Spleen (tissue), 13 donors: ENCODE measurements at places on chromosomes 13 and 19. TPM values are rescaled to one million over a fixed set of nuclear protein-coding genes. Genes with fewer than 3 reads are reported as not detected.

Gene ZNF99
- 0.09 TPM for total RNA-seq

Gene GPR12
- not detected for total RNA-seq

Gene DACH1
- total RNA-seq: 15.8 TPM

Gene DAPK3
- 46.7 TPM for total RNA-seq

Gene PEAK3
- total RNA-seq: 6.8 TPM

Gene LYPD3
- total RNA-seq: 2.8 TPM

Gene S1PR5
- 21.2 TPM for total RNA-seq

GRCh38 chr19:18558604-18559003 lies 934 bp downstream of the KXD1 start:
- no peaks in the 10 kb centered on the region for H3K27me3 ChIP-seq
- no peak for DNase-seq
- peak overlapping the region; percentile 96 for H3K27ac ChIP-seq
- peak overlapping the region; percentile 90 for H3K4me3 ChIP-seq
- H3K36me3 ChIP-seq: peaks cover 13% of the 10 kb centered on the region

- peak overlapping the region; percentile 96 for H3K4me3 ChIP-seq
- no peaks in the 10 kb centered on the region for H3K27me3 ChIP-seq
- peak; percentile 95 for DNase-seq
These were observed 2.2 kb upstream of the PLEKHG2 start for GRCh38 chr19:39410017-39410830.

DNA sequence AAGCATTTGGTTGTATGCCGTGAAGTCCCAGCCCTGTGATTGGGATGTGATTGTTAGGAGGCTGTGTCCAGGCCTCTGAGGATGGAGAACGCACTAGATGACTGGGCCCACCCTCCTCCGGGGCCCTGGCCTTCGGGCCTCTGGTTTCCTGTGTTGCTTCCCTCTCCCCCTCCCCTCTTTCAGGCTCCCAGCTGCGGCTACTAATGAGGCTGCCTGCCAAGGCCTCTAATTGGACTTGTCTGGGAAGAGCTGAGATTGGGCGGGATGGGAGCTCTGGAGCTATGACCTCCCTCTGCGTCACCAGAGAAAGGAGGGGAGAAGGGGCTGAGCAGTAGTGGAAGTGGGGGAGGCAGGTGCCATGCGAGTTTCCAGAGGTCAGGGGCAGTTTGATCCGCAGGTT lies 9.9 kb downstream of the PTH2 start:
- H3K36me3 ChIP-seq: no peaks in the 10 kb centered on the region
- peaks cover 21% of the 10 kb centered on the region for H3K27me3 ChIP-seq
- H3K4me3 ChIP-seq: no peak overlapping the region
- H3K27ac ChIP-seq: no peak overlapping the region
- no peak for DNase-seq

GRCh38 chr19:15123900-15124299 lies 16.7 kb downstream of the SYDE1 start:
- no peak overlapping the region for H3K4me3 ChIP-seq
- no peak for DNase-seq
- H3K27ac ChIP-seq: no peak overlapping the region
- peaks cover 14% of the 10 kb centered on the region for H3K4me1 ChIP-seq
- peaks cover 3% of the 10 kb centered on the region for H3K36me3 ChIP-seq
- H3K27me3 ChIP-seq: no peaks in the 10 kb centered on the region

DNA sequence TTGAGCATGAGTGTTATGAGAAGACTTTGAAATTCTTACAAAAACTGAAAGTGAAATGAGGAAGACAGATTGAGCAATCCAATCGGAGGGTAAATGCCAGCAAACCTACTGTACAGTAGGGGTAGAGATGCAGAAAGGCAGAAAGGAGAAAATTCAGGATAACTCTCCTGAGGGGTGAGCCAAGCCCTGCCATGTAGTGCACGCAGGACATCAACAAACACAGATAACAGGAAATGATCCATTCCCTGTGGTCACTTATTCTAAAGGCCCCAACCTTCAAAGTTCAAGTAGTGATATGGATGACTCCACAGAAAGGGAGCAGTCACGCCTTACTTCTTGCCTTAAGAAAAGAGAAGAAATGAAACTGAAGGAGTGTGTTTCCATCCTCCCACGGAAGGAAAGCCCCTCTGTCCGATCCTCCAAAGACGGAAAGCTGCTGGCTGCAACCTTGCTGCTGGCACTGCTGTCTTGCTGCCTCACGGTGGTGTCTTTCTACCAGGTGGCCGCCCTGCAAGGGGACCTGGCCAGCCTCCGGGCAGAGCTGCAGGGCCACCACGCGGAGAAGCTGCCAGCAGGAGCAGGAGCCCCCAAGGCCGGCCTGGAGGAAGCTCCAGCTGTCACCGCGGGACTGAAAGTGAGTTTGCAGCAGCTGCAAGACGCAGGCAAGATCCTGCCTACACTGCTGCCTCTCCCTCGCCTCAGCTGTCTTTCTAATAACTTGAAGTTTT lies at the start of gene TNFSF13B:
Gene TNFSF13B, plus strand, starts transcription at position 118 of the 728 bp plus-strand sequence. Its CDS starts 178 bp downstream, at position 296.
- peak within 1 kb of the TSS; percentile 87 for H3K27ac ChIP-seq
- DNase-seq: peak; percentile 93
- peaks cover 26% of the 10 kb centered on the region for H3K4me1 ChIP-seq
- no peaks in the 10 kb centered on the region for H3K27me3 ChIP-seq

DNA sequence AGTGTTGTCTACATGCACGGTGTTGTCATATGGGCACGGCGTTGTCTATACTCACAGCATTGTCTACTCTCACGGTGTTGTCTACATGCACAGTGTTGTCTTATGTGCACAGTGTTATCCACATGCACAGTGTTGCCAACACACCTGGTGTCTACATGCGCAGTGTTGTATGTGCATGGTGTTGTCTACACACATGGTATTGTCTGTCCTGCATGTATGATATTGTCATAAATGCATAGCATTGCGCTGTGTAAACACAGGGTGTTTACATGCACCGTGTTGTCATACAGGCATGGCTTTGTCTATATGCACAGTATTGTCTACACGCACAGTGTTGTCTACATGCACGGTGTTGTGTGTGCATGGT lies 6.8 kb downstream of the ADPRHL1 start:
- no peaks in the 10 kb centered on the region for H3K36me3 ChIP-seq
- H3K4me3 ChIP-seq: no peak overlapping the region
- H3K27ac ChIP-seq: no peak overlapping the region
- DNase-seq: no peak

DNA sequence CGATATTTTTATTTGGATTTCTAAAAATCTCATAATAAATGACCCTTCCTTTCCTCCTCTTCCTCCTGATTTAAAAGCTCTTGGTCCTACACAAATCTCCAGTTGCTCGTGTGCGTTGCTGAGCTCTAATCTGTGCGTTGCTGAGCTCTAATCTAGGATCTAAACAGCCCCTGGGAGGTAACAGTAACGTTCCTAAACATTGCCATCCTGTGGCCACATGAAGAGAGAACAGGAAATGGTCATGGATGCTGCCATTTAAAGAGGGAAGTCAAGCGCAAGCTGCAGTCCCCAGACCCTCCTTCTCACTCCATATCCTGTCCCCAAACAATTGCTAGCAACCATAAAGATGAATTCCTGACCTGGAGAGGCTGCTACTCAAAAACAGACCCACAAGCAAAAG lies 170.8 kb downstream of the NUFIP1 start:
- no peak overlapping the region for H3K27ac ChIP-seq
- H3K4me3 ChIP-seq: no peak overlapping the region
- peaks cover 3% of the 10 kb centered on the region for H3K4me1 ChIP-seq
- DNase-seq: no peak
- no peaks in the 10 kb centered on the region for H3K27me3 ChIP-seq

DNA sequence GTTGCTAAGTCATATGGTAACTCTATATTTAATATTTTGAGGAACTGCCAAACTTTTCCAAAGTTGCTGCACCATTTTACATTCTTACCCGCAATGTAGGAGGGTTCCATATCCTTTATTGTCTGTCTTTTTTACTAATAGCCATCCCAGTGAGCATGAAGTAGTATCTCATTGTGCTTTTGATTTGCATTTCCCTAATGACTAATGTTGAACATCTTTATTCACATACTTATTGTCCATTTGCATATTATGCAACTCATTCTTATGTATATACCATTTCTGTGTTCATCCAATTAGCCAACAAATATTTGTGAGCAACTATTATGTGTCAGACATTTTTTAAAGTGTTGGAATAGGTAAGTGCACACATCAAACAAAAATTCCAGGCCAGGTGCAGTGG lies 20.4 kb upstream of the ATP8A2 start:
- H3K36me3 ChIP-seq: no peaks in the 10 kb centered on the region
- no peaks in the 10 kb centered on the region for H3K4me1 ChIP-seq
- H3K27me3 ChIP-seq: peaks cover 5% of the 10 kb centered on the region
- no peak for DNase-seq
- no peak overlapping the region for H3K4me3 ChIP-seq

DNA sequence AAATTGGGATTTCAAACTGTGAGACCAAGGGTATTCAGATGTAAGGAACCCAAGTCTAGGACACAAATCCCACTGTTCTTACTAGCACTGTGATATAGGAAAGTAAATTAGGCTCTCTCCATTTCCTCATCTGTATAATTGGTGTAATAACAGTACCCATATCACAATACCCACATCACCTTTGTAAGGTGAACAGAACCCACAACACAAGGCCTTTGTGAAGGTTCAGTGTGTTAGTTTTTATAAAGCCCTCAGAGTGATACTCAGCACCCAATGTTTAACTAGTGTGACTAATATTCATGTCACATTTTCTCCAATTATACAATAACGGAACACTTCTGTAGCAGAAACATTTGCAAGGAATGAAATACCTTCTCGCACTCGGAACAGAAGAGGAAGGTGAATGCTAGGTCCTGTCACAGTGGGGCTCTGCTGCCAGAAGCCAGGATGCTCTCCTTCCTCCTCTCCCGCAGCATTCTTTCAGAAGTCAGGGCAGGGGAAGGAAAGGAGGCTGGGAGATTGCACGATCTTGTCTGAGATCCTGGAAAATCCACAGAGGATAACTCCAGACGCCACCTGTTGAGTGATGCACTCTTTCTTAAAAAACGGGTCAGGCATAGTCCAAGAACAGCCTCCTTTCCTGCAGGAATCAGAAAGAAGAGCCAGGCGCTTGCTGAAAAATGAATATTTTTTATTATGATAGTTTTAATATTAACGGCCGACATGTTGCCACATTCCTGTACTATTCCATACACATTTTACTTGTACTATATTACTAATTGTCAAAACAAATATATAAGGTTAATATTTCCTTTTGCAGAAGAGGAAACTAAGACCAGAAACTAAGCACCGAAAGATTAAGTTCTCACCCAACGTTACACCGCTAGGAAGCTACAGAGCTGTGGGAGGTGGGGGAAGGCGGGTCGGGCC lies 762 bp downstream of the ZNF45 start:
- peaks cover 27% of the 10 kb centered on the region for H3K4me1 ChIP-seq
- H3K4me3 ChIP-seq: peak overlapping the region; percentile 55
- H3K27ac ChIP-seq: peak overlapping the region; percentile 85
- no peaks in the 10 kb centered on the region for H3K27me3 ChIP-seq
- DNase-seq: no peak
- peaks cover 14% of the 10 kb centered on the region for H3K36me3 ChIP-seq

- no peaks in the 10 kb centered on the region for H3K4me1 ChIP-seq
- no peaks in the 10 kb centered on the region for H3K36me3 ChIP-seq
- no peak for DNase-seq
- H3K27ac ChIP-seq: no peak overlapping the region
- no peaks in the 10 kb centered on the region for H3K27me3 ChIP-seq
These were observed 96.6 kb upstream of the LSM14A start for GRCh38 chr19:34075661-34076091.

- no peak overlapping the region for H3K4me3 ChIP-seq
- H3K27me3 ChIP-seq: no peaks in the 10 kb centered on the region
- DNase-seq: no peak
- no peaks in the 10 kb centered on the region for H3K36me3 ChIP-seq
- H3K4me1 ChIP-seq: no peaks in the 10 kb centered on the region
- no peak overlapping the region for H3K27ac ChIP-seq
These were observed 30.1 kb upstream of the OBI1 start for GRCh38 chr13:78689011-78689410.

GRCh38 chr13:22298530-22298929 lies 627.7 kb downstream of the FGF9 start:
- H3K4me3 ChIP-seq: no peak overlapping the region
- no peaks in the 10 kb centered on the region for H3K27me3 ChIP-seq
- no peaks in the 10 kb centered on the region for H3K4me1 ChIP-seq
- DNase-seq: no peak
- H3K36me3 ChIP-seq: no peaks in the 10 kb centered on the region
- H3K27ac ChIP-seq: no peak overlapping the region

DNA sequence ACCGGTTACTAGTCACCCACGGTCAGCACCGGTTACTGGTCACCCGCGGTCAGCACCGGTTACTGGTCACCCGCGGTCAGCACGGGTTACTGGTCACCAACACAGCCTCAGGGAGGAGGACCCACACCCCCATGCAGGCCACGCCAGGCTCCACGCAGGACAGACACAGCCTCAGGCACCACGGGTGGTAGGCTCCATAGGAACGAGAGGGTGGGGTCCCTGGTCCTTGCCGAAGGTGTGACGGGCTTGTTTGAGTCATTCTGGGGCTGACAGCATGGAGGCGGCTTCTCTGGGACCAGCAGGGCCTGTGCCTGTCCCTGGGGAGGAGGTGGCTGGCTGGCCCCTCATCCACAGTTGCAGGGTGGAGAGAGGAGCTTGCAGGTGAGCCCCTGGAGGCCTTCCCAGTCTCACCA lies 122.8 kb upstream of the SOX1 start:
- no peaks in the 10 kb centered on the region for H3K4me1 ChIP-seq
- DNase-seq: peak; percentile 55

DNA sequence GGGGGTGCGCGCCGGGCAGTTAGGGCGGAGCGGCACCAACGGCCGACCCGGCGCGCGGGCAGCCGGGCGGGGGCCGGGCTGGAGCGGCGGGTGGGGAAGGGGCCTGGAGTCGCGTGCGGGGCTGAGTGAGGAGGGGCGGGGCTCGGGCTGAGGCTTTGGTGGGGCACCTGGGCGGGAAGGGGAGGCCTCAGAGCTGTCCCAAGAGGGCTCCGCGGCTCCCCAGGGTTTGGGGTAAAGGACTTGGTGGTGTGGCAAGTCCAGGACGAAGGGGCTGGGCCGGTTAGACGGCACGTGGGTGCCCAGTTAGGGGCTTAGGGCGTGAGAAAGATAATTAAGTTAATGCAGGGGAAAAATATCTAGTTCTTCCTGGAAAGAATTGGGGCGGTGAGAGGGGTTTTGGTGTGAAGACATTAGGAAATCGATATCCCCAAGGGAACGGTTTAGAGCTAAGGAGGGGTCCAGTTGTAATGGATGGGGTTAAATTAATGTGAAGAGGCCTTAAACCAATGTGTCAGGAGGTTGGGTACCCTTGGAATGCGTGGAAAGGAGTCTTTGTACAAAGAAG lies 496 bp downstream of the ZNF574 start:
- peaks cover 36% of the 10 kb centered on the region for H3K4me1 ChIP-seq
- H3K36me3 ChIP-seq: peaks cover 8% of the 10 kb centered on the region
- H3K4me3 ChIP-seq: peak overlapping the region; percentile 93
- DNase-seq: no peak
- peak overlapping the region; percentile 95 for H3K27ac ChIP-seq
- no peaks in the 10 kb centered on the region for H3K27me3 ChIP-seq

- DNase-seq: peak; percentile 83
- H3K27ac ChIP-seq: peak overlapping the region; percentile 70
- H3K4me3 ChIP-seq: peak overlapping the region; percentile 84
- H3K4me1 ChIP-seq: peaks cover 34% of the 10 kb centered on the region
These were observed 814 bp downstream of the S1PR2 start for GRCh38 chr19:10230173-10230860.
